ENCODE measurements at places on chromosomes 1 and 21.

DNA sequence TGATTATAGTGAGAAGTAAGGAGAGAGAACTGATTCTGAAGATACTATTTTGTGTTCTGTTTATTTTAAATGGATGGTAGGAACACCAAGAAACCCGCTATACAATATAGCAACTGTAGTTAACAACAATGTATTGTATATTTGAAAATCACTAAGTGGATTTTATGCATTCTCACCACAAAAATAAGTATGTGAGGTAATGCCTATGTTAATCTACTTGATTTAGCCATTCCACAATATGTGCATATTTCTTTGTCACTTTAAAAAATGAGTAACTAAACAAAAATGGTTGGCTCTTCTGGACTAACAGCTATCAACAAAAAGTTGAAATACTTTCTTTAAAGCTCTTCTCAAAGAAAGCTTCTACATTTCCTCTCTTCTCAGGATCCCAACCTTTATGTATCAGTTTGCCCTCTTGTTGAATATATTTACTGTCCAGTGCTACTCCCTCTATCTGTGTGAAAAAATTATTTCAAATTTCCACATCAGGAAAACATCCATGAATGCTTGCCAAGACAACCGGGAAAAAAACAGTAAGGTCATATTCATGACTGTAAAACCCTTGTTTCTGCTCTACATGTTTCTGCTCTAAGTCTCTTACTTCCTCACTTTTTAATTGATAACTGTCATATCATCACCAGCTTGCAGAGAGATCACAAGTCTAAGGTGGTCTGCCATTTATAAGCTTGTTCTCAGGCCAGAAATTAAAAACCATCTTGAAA is 27.0 kb downstream of the CLCA4 start:
- no peak for DNase-seq

- no peak for DNase-seq
Measured at GRCh38 chr1:10514490-10515235, 39.9 kb downstream of the PEX14 start.

- DNase-seq: no peak
Measured at GRCh38 chr1:221204055-221204833, 325.0 kb downstream of the HLX start.

DNA sequence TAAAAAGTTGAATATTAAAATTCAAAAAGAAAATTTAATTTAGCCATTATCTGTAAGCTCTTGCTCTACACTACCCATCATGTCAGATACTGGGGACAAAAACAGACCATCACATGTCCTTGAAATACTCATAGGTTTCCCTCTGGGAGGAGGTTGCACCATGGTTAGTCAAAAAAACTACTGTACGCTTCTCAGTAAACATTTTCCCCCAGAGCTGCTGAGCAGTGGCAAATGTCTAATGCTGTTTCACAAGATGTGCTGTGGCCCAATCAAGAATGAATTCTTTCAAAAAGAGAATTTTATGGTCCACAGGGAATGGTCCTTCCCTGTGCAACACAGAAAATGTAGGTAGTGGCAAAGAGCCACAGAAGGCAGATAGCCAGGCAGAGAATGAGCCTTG is 6.1 kb downstream of the SLC25A24 start:
- no peak for DNase-seq

- no peak for DNase-seq
Measured at GRCh38 chr1:77095236-77095635, 124.0 kb downstream of the PIGK start.
